ENCODE measurements at places on chromosomes 4 and X.

- DNase-seq = no peak
These were observed 314.7 kb downstream of the PDGFC start for GRCh38 chr4:156656896-156657295.

DNA sequence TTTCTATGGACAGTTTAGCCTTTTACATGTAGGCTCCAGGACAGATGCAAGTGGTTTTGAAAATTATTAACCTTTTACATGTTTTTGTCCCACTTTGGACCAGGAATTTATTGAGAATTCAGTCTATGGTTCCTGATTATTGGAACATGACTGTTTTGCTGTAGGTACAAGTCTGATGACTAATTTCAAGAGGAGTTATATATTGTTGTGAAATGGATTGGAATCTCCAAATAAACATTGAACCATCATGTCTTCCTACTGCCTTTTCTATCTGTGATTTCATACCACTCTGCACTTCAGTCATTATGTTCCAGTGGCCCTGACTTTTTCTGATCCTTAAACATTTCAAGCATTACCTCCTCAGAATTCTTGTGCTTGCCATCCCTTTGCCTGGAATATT, 35.9 kb downstream of the TBC1D19 start:
- no peak for DNase-seq

- no peak for DNase-seq
These were observed 263.8 kb upstream of the PABPC4L start for GRCh38 chr4:134465417-134465816.

- no peak for DNase-seq
These were observed 568.3 kb downstream of the ANKRD50 start for GRCh38 chr4:124144238-124144654.

- no peak for DNase-seq
These were observed 156.2 kb upstream of the SLC7A11 start for GRCh38 chr4:138398322-138398721.

DNA sequence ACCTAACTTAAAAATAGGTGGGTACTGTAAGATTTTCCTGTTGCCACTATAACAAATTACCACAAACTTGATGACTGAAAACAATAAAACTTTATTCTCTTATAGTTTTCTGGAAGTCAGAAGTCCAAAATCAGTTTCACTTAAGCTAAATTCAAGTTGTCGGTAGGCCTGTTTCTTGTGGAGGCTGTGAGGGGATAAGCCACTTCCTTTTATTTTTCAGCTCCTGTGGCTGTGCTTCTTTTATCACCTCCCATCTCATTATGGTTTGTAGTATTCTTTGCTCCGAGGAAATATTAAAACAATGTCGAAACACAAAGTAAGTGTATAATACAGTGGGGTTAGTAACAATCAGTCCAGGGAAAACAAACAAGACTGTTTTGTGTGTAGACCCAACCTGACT, 610.5 kb upstream of the TECRL start:
- no peak for DNase-seq

- DNase-seq = no peak
These were observed 12.1 kb upstream of the ING2 start for GRCh38 chr4:183492791-183493222.

GRCh38 chr4:8016527-8016926, 76.9 kb upstream of the AFAP1 start:
- no peak for DNase-seq
